Cortex of kidney (tissue), 1 donor: ENCODE measurements at places on chromosomes 6 and 20.

DNA sequence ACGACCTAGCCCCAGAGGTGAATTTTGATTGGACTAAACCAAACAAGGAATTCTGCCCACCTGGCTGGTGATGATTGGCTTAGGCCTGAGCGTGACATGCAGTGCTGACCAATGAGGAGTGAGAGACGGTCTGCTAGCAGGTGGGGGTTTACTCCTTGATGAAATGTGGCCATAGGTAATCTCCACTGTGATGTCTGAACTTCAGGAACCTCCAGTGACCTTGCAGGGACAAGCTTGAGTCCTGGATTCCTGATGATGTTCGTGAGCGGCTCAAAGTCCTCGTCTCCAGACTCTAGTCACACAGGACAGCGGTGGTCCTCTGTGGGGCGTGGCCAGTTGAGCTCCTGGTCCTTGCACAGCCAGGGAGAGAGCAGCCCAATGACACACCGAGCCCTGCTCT, 8.4 kb downstream of the VSX1 start:
- no peak for DNase-seq

- DNase-seq, result no peak
These were observed 74.1 kb upstream of the PAK5 start for GRCh38 chr20:9912858-9913434.

GRCh38 chr20:54017846-54018245, 52.5 kb downstream of the BCAS1 start:
- no peak for DNase-seq

DNA sequence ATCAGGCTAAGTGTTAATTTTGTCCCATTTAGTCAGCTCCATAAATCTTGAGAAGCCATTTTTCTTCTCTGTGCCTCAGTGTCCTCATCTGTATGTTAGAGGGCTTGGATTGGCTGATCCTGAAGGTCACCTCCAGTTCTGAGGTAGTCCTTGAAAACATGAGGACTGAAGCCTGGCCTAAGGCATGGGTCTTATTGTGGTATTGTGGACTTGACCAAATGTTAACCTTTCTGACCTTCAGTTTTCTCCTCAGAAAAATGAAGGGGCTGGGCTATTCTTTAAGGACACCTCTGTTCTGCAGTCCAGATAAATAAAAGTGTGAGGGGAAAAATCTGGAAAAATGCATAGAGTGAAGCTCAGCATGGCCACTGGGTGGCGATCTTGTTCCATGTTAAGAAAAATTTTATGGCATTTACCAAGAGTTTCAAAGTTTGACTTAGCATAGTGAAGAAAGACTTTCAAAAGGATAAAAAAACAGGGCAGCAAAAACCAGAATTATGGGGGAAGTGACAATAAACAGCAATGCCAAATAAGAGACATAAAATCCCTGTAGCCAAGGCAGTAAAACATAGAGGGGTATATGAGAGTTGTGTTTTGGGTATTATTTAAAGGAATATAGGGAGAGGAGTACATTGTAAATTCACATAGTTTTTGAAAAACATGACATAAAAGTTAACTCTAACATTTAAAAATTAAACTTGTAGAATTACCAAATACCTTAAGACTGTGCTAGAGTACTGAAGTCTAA, 13.2 kb upstream of the TFB1M start:
- DNase-seq, result no peak

DNA sequence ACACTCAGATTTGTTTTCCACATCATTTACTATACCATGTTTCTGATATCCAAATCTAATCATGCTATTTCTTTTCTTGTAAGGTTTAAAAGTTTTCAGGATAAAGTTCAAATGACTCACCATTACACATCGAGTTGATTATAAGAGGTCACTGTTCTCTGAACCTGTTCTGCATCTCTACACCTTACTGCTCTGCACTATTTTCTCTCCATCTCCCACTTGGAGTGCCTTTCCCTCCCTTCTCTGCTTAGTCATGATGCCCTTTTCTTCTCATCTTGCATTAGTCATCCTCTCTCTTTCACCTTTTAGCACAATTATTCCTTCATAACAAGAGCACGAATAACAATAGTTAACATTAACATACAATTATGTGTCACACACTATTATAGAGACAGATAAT, 37.5 kb upstream of the FUT9 start:
- no peak for DNase-seq

DNA sequence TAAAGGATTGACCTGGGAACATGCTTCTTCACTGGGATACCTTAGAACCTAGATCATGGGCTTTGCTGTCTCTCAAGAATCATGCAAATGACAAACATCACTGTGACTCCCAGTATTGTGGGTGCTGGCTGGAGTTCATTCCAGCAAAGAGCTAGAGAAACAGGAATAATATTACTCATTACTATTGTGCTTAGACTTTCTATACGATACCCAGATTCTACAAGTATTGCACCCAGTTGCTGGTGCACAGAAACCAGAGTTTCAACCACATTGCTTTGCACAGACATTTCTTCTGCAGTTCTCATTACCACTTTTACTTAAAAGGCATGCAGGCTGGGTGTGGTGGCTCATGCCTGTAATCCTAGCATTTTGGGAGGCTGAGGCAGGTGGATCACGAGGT, 220.4 kb upstream of the ZNF217 start:
- DNase-seq, result no peak

GRCh38 chr6:97876711-97877110, 593.7 kb upstream of the MMS22L start:
- DNase-seq, result no peak

DNA sequence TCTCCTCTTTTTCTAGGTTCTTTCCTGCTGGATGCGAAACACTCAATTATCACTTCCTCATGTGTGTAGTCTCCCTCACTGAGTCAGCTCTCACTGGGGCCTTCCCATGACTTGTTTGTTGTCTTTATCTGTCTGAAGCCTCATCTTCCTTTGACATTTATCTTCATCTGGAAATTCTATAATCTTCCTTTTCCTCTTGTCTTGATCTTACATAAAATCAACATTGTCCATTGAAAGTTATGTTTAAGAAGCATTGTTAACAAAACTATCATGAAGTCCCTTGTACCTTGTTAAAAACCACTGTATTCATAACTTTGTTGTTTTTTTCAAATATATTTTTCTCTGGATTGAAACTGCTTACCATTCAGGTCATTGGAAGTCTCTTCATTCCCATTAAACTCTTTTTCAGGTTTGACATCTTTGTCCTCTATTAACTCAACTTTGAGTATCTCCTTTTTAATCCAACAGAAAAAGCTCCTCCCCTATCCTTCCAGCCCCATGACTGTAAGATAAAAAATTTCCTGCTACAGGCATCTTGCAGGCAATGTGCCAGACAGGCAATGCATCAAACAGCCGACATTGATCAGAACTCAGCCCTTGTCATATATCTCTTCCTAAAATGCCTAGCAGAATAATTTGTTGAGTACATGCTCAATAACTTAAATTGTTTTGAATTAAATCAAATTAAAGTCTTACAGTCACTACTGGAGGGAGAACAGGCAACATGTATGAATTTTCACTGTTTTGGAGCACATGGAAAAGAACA, 34.8 kb downstream of the MYLIP start:
- DNase-seq, result no peak

- DNase-seq, result no peak
These were observed 209.8 kb upstream of the MARCKS start for GRCh38 chr6:113647143-113647889.

DNA sequence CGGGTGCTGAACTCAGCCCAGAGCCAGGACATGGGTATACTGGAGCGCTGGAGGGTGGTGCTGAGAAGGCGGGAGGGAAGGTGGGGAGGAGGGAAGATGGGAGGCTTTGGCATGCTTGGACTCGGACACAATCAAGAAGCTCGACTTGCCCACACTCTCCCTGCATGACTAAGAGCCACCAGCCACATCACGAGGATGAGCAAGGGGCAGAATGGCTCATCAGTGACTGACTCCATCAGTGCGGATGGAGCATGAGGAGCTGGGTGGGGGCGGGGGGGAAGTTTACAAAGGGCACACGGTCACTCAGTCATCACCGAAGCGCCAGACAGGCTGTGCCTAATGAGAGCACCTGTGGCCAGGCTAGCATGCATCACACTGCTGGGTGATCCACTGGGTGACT, 222.8 kb downstream of the KIF16B start:
- no peak for DNase-seq

DNA sequence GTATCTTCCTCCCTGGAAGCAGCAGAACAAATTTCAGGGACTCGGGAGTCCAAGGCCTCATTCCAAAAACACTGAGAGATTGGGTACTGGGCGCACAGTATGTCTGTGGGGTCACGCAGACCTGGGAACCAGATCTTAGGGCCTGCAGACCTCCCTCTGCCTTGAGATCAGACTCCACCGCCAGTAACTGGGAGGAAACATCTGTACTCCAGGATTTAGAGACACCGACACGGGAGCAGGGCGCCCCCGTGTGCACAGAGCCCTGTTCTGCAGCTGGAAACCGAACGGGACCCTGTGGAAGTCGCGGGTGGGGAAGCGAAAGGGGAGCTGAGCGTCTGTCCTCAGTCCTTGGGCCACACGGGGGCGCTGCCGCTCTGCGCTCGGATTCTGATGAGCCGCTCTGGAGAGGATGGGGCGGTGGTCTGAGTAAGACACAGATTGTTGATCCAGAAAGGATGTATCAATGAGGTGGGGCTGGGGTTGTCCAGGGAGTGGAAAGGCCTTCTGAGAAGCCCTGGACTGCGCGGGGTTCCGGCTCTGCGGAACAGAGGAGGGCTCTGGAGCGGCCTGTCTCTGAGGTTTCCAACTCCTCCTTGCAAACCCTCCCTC, 35.7 kb upstream of the HLA-E start:
- no peak for DNase-seq

DNA sequence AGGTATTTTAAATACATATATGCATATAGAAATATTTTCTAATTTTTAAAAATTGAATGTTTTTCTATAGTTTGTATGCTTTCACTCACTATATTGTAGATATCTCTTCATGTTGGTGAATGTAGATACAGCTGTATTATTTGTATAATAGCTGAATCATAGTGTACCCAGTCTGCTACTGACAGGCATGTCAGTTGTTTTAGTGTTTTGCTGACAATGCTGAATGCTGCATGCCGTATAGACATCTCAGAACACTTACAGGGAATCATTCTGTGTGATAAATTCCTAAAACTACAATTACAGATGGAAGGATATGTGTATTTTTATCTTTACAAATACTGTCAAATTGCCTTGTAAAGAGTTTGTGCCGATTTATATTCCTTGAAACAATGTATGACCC, 175.4 kb downstream of the SIM1 start:
- no peak for DNase-seq

- DNase-seq, result no peak
These were observed 48.8 kb downstream of the LAMA4 start for GRCh38 chr6:112205427-112206109.

- no peak for DNase-seq
These were observed 346.3 kb downstream of the BMP2 start for GRCh38 chr20:7113577-7114466.

DNA sequence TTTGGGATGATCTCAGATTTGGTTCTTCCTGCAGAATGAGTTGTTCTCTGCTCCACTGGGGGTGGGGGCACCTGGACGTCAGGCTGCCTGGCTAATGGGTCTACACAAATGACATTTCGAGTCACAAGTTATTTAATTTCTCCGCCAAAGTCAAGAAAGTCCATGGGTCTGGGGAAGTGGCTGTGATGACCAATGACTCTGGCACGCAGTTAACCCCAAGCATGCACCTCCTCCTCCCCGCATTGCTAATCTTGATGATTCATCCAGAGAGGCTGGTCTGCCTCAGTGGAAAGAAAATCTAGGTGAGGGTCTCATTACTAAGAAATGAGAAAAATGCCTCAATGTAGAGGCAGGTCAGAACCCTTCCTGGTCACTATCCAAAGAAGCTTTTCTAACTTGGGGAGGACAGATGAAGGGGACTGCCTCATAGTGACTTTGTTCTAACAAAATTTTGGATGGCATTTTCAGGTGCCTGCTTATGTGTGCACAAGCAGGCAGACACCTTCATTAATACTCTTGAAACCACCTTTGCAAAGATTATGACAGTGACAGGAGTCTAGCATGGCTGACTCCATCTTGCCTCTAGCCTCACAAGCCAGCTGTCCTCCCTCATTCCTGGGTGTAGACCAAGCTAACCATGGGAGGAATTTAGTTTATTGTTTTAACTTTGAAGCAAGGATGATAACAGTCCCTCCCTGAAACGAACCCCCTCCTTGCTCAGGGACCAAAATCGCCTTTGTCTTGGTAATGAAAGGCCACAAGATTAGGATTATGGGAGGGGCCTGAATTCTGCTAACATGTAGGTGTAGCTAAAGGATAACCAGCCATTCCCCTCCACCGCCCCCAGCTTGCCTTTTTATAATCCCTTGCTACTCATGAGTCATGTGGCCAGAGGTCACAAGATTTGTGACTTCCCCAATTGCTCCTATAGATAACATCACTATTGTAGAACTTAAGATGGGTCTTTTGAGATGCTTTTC, 98.6 kb upstream of the MRPS10 start:
- no peak for DNase-seq

GRCh38 chr6:123901436-123901835, 97.8 kb downstream of the NKAIN2 start:
- DNase-seq, result no peak

DNA sequence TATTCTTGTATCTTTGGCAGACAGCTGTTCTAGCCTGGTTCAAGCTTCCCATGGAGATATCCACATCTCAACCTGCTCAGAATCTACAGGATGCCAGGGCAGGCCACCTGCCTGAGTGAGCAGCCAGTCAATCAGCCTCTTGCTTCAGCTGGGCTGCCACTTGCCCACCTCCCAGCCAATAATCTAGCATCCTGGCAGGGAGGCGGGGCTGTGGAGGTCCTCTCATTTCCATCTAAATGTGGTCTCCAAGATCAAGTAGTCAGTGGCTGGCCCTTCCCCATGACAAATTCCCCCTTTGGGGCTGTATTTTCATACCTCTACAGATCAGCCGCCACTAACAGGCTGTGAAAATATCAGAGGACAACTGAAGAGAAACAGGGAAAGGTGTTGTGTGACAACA, 33.0 kb upstream of the SPDEF start:
- no peak for DNase-seq

DNA sequence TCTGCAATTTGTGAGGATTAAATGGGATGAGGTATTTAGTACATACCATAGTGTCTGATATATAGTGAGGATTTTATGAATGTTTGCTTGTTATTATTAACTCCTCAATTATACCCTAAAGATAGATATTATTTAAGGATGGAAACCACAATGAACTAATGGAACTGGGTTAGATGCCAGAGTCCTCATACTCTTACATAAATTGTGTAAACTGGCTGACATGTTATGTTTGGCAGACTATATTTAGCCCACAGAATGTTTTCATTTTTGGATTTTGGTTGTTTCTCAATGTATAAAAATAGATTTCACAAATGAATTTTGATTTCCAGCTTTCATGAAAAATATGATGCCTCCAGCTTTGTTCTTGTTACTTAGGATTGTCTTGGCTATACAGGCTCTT, 37.6 kb downstream of the HTR1B start:
- DNase-seq, result no peak

- DNase-seq, result no peak
These were observed 23.4 kb downstream of the DYNLT1 start for GRCh38 chr6:158620963-158621693.

DNA sequence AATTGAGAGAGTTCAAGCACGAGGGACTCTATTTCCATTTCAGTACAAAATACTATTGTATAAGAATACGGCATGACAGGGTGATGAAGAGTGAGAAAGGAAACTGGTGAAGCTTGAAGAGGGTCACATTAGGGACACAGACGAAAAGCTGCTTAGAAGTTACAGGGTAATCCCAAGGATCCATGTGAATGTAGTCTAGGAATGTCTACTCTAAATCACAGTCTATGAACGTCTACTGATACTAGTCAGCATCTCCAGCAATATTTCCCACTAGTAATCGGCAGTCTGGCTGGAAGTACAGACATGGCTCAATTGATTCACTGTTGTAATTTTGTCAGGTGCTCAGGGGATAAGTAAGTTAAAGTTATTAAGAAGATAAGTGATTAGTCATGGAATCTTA, 156.4 kb downstream of the ASCC3 start:
- DNase-seq, result no peak
